Stimulated activated memory B cell treated with anti-CD40 and anti-IgM and Interleukin-4, amounts not matched to agents 10 μg/mL and 1 μg/mL and 100 μg/mL, for 72 hours (primary cell): ENCODE measurements at places on chromosomes 2 and 18.
A peak's percentile ranks its signal among the peaks of the same experiment; 100 is the strongest.

- no peaks in the 10 kb centered on the region for H3K36me3 ChIP-seq
- H3K4me3 ChIP-seq, result no peak overlapping the region
- no peak overlapping the region for H3K27ac ChIP-seq
- peaks cover 38% of the 10 kb centered on the region for H3K27me3 ChIP-seq
- peaks cover 12% of the 10 kb centered on the region for H3K4me1 ChIP-seq
These were observed 13.0 kb upstream of the FHL2 start for GRCh38 chr2:105411720-105412407.

- no peak overlapping the region for H3K27ac ChIP-seq
- H3K27me3 ChIP-seq, result peaks cover 11% of the 10 kb centered on the region
- ATAC-seq, result no peak
- no peak overlapping the region for H3K4me3 ChIP-seq
- H3K36me3 ChIP-seq, result no peaks in the 10 kb centered on the region
- H3K4me1 ChIP-seq, result no peaks in the 10 kb centered on the region
These were observed 45.8 kb downstream of the TMEM17 start for GRCh38 chr2:62460175-62460574.

GRCh38 chr2:152846697-152847470 is 128.5 kb downstream of the ARL6IP6 start:
- no peak for ATAC-seq
- no peaks in the 10 kb centered on the region for H3K36me3 ChIP-seq
- H3K27ac ChIP-seq, result no peak overlapping the region
- no peaks in the 10 kb centered on the region for H3K4me1 ChIP-seq
- H3K4me3 ChIP-seq, result no peak overlapping the region
- H3K27me3 ChIP-seq, result no peaks in the 10 kb centered on the region

GRCh38 chr2:65300134-65300760 is 72.6 kb downstream of the ACTR2 start:
- H3K36me3 ChIP-seq, result no peaks in the 10 kb centered on the region
- H3K4me3 ChIP-seq, result peak overlapping the region; percentile 34
- peak overlapping the region; percentile 77 for H3K27ac ChIP-seq
- ATAC-seq, result no peak

- no peak overlapping the region for H3K4me3 ChIP-seq
- H3K27ac ChIP-seq, result no peak overlapping the region
These were observed 363.6 kb upstream of the HS6ST1 start for GRCh38 chr2:128682266-128682665.

- no peaks in the 10 kb centered on the region for H3K27me3 ChIP-seq
- peaks cover 72% of the 10 kb centered on the region for H3K36me3 ChIP-seq
- H3K4me3 ChIP-seq, result no peak overlapping the region
These were observed 15.6 kb downstream of the ILKAP start for GRCh38 chr2:238187618-238188548.

- no peaks in the 10 kb centered on the region for H3K27me3 ChIP-seq
- H3K4me3 ChIP-seq, result no peak overlapping the region
- H3K36me3 ChIP-seq, result no peaks in the 10 kb centered on the region
- peaks cover 6% of the 10 kb centered on the region for H3K4me1 ChIP-seq
- H3K27ac ChIP-seq, result no peak overlapping the region
These were observed 158.6 kb downstream of the ZNF804A start for GRCh38 chr2:184756885-184757284.

DNA sequence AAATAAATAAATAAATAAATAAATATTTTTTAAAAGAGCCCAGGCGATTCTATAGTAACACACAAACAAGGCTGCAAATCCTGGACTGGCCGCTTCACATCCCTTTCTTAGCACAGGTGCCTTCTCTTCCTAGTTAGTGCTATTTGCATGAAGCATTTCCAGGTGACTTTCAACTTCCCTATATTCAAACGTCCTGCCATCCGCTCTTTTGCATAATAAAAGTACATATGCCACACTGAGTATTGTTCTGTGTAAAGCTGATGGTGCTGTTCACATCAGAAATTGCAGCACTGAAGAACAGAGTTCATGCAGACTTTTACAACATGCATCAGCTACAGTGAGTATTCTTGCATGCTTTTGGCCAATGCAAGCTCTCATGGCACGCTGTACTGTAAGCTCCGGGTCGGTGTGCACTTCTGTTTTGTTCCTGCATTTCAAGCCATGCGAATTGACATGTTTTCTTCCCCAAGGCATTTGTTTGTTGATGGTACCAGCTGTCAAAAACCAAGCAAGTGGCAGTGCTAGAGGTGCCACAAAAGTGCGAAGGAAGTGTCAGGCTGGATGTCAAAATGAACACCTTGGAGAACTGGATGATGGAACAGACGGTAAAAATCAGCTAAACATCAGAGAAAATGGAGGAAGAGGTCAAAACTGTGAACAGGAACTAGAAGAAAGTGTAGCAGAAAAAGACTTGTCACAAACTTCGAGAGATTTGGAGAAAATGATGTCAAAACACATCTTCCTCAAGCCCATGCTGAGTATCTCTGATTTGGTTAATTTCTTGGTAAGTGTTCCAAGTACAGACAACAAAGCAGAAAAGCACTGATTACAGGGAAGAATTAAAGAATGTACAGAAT is 25.5 kb upstream of the CEP68 start:
- H3K4me3 ChIP-seq, result peak overlapping the region; percentile 63
- H3K36me3 ChIP-seq, result peaks cover 12% of the 10 kb centered on the region
- ATAC-seq, result peak; percentile 72
- H3K4me1 ChIP-seq, result peaks cover 72% of the 10 kb centered on the region
- no peaks in the 10 kb centered on the region for H3K27me3 ChIP-seq
